IPS-NIHi11 (cell line): ENCODE measurements at places on chromosomes 7 and 10.

DNA sequence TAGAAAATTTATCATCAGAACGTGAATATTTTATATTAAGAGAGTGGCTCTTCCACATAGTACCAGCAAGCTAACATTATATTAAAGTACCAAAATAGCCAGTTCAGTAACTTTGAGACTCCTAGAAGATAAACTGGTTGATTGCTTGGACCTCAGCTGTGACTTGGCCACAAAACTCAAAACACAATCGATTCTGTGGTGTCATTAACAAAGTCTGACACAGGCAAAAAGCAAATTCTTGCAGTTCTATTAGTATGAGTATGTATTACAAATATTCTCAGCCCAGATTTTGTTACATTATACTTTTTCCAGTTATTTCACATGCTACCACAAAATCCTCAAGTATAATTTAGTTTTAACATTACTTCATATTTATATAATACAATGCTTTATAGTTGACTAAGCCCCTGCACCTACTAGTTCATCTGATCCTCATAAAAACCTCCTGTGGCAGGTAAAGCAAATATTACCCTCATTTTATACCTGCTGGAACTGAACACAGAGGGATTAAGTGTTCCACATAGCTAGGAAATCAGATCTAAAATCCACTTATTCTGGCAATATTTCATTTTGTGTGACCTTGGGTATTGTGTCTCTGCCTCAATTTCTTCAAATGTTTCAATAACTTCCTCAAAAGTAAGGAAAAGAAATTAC lies 279.9 kb upstream of the MKLN1 start:
- DNase-seq: no peak

- no peak for DNase-seq
Observed at GRCh38 chr7:124940306-124940705, 10.7 kb upstream of the POT1 start.

DNA sequence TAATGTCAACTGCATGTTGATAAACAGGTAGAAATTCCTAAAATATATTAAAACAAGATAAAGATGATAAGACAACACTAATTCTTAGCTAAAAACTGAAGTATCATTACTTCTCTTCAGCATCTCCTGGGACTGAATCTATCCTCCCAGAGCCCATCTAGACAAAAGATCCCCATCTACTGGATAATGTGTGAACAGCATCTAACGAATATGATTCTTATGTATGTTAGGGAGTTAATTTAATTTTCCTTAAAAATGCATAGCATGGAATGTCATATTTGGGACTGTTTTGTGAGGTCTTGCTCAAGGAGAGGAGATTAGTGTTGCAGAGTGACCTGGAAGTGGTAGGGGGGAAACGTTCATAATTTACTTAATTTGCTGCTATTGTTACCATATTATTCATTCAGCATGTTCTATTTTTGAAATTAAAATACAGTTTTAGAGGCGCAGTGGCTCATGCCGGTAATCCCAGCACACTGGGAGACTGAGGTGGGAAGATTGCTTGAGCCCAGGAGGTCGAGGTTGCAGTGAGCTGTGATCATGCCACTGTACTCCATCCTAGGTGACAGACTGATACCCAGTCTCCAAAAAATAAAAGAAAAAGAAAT lies 305.1 kb upstream of the CSTF2T start:
- peak; percentile 44 for DNase-seq

DNA sequence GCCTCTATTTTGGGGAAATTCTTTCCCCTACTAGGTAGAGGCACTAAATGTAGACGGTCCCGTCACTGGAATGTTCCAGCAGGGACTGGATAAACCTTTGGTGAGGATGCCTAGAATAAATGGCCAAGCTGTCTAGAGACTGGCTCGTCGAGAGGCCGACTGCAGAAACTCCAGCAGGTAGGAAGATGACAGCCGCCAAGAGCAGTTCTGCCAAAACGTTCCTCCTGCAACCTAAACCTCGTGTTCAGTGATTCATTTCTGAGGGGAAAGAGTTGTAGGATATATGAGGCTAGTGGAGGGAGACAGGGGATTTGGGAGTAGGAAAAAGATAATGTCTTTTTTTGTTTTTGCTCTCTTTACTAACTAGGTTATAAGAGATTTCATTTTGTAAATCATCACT lies 184.7 kb upstream of the GDF10 start:
- no peak for DNase-seq

DNA sequence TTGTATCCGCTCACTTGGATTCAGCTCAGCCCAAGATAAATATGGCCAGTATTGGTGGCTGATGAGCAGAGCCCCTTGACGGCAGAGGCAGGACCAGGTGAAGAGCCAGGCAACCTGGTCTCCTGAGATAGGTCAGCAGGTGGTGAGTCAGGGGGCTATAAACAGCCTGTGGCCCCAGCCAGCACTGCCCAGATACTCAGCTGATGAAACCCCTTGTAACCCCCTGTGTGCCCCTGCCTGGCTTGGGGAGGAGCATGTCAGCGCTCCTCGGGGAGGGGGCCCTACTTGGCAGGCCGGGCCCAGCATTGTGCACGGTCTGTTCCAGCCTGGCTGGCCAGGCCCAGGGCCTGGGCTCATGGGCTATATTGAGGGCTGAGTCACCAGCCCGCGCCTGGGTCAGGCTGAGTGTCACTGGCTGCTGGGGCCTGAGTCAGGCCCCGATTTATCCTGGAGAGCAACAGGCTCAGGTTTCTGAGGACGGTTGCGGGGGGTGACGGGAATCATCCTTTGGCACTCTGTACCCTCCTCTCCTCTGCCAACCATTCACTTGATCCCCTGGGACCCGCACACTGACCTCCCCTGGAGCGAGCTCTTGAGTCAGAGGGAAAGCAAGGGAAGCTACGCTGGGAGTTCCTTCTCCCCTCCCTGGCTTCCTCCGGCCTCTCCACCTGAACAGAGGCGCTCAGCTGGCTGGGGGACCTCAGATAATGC lies 2.8 kb upstream of the FLNC start:
- DNase-seq: no peak

DNA sequence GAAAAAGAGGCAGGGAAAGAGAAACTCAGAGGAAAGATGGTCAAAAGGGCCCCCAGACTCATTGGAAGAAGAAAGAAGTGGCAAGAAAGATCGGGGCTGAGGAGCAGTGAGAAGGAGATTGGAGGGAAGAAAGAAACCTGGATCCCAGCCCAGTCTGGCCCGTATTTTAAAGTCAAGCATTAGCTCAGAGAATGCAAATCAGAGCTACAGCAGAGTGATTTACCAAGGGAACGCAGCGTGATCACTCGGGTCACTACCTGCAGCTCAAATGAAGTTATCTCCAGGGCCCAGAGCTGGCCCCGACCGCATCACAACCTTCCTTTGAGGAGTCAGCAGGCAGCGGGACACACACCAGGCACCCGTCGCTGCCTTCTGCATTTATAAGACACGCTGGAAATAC lies 72.8 kb downstream of the CARD11 start:
- DNase-seq: no peak

GRCh38 chr10:122257041-122257440 lies 14.1 kb upstream of the BTBD16 start:
- DNase-seq: no peak

DNA sequence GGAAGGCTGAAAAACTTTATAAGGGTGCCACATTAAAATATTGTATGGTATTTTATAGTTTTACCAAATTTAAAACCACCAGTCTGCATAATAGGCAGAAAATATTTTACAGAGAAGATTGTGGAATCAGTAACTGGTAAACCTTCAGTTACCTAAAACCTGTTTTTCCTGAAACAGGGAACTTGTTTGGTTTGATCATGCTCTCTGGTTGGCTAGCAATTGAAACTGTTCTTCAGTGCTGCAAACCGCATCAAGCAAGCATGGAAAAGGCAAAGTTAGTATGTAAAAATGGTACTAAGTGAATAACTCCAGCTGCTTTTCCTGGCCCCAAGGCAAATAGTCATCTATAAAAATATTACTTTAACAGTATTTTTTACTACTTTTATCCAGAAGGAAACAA lies 316.9 kb upstream of the LRRN3 start:
- peak; percentile 16 for DNase-seq

GRCh38 chr7:43647673-43648472 lies 65.0 kb downstream of the STK17A start:
- no peak for DNase-seq

- no peak for DNase-seq
Observed at GRCh38 chr10:56522166-56522565, 161.1 kb upstream of the ZWINT start.

DNA sequence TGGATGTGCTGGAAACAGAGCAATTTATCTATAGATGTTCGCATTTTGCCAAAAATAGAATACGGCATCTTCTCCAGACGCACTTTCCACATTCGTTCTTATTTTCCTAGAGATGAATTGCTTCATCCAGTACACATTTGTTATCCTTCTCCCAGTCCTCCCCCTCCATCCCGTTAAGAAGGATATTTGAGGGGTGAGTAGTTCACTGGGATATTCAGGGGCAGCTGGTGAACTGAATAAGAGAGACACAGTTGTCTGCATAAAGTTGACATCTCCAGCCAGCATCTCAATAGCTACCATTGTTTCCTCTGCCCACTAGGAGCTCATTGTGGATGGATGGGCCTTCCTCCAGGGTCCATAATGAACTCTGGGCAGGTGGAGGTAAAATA lies 456.8 kb upstream of the NRP1 start:
- DNase-seq: no peak

GRCh38 chr10:103534621-103535498 lies 41.4 kb downstream of the NEURL1 start:
- peak; percentile 6 for DNase-seq

DNA sequence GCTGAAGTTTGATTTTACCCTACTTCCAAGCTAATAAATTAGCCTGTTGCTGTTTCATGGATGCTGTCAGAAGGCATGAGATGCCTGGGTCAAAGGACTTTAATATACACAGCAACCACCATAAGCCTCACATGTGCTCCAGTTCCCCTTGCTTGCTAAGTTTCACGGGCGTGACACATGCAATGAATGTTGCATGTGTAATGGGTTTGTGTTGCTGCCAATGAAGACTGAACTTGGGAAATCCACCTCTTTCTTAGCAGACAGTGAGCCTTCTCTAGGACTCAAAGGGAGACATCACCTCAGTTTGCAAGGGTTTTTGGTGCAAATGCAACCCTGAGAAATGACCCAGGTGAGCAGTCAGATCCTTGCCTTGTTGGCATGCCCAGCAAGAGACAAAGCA lies 505.5 kb upstream of the PODXL start:
- no peak for DNase-seq

DNA sequence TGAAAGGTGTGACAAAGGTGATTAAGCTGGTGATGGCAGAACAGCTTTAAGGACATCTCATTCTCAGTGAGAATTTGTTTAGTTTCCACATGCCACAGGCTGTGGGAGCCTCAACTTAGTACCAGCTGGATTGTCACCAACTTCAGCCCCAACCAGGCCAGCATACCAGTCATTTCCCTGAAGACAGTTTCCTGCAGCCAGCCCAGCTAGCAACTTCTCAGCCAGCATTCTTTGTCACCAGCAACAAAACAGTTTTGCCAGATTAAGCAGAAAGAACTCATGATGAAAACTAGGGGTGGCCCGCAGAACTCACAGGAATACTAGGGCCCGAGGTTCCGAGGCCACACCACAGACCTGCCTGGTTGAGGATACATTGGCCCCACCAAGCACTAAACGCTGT lies 68.8 kb upstream of the UNC5B start:
- DNase-seq: no peak

DNA sequence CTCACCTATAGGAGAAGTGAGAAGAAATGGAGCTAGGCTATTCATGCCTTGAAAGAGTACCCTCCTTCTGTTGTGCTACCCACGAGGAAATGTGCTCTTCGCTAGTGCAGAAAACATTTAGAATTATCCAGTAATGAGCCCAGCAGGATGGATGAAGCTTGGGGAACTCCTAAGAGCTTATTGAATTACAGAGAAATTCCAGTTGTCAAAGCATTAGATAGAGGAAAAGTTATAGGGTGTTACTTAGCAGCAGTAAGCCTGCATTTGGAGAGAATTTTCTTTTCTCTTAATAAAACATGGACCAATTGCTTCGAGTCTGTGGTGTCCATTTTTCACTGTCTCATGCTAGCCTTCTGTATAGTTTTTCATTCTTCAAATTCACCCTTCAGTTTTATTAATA lies 5.0 kb downstream of the R3HCC1L start:
- no peak for DNase-seq

- peak; percentile 69 for DNase-seq
Observed at GRCh38 chr10:97708976-97709946, 4.3 kb upstream of the MARVELD1 start.

- DNase-seq: no peak
Observed at GRCh38 chr10:47090903-47091302, 179.7 kb downstream of the PTPN20 start.

DNA sequence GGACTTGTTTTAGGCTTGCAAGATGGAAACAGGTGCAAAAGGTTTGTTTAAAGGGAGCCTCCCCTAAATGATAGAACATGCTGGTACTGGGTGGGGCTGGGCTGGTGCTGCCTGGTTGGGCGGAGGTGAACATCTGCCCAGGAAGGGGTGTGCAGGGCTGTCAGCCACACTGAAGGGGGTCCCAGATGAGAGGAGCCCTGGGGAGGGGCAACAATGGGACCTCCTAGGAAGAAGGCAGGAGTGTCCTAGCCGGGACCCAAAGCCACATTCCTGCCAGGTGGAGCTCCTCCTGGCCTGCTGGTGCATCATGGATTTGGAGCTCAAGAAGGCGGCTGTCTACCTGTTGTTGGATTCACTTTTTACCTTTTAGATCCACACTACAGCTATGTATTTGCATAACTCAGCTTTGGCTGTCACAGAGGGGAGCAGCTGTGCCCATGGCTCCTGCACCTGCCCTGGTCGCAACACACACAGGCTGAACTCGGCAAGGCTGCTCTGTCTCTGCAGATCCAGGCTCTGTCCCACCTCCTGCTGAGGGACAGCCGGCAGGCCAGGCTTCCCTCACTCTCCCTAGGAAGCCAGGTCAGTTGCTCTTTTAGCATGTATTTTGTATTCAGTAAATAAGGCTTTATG lies 59.9 kb downstream of the ADARB2 start:
- no peak for DNase-seq

DNA sequence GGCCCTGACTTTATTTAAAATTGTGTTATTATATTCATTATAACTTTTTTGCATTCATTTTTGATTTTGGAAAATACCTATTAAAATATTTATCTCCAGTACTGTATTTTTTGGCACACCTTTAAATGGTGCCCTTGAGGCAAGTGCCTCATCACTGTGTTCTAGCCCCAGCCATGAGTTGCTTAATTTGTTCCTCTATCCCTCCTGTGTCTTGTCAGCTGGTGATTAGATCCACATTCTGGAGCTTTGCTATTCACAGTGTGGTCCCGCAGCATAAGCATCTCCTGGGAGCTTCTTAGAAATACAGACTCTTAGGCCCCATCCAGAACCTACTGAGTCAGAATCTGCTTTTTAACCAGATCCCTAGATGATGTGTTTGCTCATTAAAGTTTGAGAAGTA lies 19.8 kb downstream of the AGK start:
- DNase-seq: no peak

GRCh38 chr10:72344932-72345331 lies 9.8 kb downstream of the DNAJB12 start:
- no peak for DNase-seq

GRCh38 chr10:34835908-34836508 lies 20.9 kb upstream of the PARD3 start:
- DNase-seq: no peak
